ENCODE measurements at places on chromosomes 4 and X.
A peak's percentile ranks its signal among the peaks of the same experiment; 100 is the strongest.

DNA sequence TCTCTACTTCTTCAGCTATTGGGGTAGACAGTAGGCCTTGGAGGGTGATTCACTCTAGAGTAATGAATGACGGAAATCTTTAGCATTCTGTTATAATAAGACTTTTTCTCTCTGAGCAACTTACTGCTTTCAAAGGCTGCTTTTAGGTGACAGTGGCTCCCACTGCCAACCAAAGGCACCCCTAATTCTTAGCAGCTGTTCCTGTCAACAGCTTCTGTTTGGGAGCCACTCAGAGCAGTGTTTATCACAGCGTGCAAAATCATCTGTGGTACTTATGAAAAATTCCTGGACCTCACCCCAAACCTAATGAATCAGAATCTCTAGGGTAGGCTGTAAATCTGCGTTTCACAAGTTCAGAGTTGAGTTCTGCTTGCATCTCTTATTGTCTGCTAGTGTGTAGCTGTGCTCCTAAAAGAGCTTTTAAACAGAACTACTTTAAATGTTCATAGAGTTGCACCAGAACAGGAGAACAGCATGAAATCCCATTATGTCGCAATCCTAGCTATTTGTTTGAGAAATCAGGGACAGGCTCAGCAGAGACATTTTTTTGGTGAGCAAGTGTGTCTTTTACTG is 52.8 kb upstream of the POU4F2 start:
- DNase-seq: peak; percentile 30

- DNase-seq: no peak
Measured at GRCh38 chrX:19540076-19540475, 24.8 kb upstream of the MAP3K15 start.

DNA sequence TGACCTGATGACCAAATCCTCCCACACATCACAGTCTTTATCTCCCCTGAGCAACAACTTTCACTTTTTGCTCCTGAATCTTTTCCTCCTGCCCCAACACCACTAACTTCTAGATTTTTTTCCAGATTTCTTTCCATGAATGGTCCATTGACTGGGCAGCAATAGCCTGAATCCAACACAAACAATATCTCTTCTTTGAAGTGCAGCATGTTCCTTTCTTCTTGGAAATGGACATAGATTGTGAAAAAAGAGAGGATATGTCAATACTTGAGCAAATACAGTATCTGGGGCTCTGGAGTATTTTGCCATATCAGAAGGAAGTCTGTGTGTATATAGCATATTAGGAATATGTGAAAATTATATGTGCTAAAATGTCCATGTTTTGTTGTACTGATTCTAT is 55.2 kb downstream of the CDS1 start:
- no peak for DNase-seq

- peak; percentile 74 for DNase-seq
Measured at GRCh38 chr4:88792821-88793220, 95.2 kb upstream of the NAP1L5 start.

Data from astrocyte (in vitro differentiated cells and primary cell).